ENCODE measurements at places on chromosomes 11 and 22.

- DNase-seq: no peak
Observed at GRCh38 chr11:66820381-66820780, 22.9 kb upstream of the RCE1 start.

DNA sequence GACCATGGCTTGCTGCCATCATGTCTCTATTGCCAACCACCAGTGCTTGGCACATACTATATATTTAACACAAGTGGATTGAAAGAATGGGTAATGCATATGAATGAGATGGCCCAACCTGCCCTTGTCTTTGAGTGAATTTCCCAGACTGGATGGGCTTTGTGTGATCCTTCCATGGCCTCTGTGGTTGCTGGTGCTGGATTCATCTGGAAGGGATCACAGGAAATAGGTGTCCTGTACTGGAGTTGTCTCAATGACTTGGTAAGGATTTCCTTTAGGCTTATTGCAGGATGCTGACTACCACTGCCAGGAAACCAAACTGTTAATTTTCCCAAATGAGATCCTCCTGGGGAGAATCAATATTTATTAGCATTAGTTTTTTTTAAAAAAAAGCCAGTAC lies 328.6 kb downstream of the TMEM135 start:
- DNase-seq: no peak

DNA sequence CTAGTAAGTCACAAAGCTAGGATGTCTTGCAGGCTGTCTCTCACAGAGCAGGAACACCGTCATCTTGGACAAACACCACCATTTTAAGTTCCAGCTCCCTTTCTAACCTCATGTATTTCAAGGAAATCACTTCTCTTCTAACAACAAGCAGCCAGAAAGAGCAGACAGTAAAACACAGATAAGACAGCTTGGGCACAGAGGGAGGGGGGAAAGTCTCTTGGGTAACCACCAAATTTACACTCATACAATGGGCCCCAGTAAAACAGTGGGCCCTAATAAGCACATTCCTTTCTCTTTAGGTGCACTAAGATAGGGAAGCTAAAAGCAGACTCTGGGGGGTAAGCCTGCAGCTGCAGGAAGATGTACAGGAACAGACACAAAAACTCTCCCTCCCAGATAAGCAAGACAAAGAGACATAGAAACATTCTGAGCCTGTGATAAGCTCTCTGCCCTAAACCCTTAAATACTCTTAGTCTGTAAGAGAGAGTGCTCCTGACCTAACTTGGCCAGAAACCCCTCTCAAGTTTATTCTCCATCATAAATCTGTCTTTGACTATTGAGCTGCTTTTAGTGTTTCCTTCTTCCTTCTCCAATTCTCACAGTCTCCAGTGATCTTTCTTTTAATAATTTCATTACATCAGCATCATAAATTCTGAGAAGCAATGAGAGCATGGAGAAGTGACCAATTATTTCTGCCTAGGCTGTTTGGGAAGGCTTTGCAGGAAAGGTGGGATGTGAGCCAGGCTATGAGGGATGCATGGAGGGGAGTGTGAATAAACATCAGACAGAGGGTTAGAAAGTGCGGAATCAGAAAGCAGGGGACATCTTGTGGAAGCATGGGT lies 7.4 kb downstream of the OR10D3 start:
- DNase-seq: no peak

GRCh38 chr11:111441443-111441842 lies 62.4 kb upstream of the POU2AF1 start:
- DNase-seq: no peak

GRCh38 chr11:94060401-94060800 lies 39.2 kb downstream of the HEPHL1 start:
- no peak for DNase-seq

DNA sequence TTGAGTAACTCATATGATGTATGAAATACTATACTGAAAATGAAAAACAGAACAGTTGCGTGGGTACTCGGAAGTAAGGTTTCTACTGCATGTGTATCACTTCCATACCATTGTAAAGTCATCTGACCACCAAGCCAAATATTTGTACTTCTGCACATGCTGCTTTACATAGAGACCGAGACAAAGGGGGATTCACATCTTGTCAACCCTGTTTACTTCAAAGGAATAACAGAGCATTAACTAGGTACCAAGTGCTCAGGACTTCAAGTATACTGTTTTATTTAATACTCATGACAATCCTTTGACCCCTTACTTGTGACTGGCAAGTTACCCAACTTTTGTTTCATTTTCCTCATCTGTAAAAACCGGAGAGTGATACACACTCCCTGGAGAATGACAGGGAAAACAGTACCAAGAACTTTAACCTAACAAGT lies 9.9 kb downstream of the MAPK1 start:
- no peak for DNase-seq

DNA sequence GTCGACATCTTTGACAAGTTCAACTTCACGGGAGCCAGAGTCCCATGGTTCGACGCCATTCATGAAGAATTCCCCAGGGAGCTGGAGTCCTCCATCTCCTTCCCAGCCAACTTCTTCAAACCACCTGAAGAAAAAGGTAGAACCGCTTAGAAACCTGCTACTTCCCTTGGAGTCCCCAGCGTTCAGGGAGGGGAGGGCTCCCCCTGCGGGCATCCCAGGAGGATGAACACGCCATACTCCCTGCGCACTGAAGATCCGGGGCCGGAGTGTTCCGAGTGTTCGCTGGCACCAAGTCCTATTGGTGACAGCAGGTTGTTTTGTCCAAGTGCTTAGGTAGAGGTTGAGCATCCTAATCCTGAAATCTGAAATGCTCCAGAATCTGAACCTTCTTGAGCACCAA lies 51.7 kb upstream of the PRODH start:
- DNase-seq: no peak

DNA sequence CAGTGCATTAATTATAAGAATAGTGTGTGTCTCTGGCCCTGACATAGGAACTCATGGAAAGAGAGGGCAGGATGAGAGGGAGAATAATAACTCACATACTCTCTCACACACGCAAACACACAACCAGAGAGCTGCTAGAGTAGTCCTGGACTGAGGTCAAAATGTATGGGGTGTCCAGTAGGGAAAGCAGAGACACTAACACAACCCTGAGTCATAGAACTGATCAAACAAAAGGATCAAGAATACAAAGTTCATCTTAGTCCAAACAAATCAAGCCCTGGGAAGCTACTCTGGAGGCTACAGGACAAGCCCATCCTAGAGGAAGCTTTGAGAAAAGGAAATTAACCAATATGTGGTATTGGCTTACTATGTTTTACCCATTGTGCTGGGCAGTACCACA lies 178.5 kb upstream of the GUCY1A2 start:
- no peak for DNase-seq

DNA sequence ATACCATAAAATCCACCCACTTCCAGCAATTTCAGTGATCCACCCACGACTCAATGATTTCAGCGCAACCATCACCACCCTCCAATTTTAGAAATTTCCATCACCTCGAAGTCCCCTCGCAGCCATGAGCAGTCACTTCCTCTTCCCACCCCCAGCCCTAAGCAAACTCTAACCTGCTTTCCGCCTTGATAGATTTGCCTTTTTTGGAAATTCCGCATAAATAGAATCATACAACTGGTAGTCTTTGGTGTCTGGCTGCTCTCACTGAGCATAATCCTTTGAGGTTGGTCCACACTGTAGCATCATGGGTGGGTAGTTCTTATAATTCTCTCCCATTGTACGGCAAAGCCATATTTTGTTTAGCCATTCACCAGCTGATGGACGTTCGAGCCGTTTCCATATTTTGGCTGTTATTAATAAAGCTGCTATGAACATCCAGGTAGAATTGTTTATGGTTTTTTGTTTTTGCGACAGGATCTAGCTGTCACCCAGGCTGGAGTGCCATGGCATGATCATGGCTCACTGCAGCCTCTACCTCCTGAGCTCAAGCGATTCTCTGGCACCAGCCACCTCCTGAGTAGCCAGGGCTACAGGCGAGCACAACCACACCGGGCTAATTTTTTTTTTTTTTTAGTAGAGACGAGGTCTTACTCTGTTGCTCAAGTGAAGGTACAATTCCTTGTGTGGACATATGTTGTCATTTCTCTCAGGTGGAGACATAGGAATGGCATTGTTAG lies 16.0 kb downstream of the PIM3 start:
- no peak for DNase-seq

DNA sequence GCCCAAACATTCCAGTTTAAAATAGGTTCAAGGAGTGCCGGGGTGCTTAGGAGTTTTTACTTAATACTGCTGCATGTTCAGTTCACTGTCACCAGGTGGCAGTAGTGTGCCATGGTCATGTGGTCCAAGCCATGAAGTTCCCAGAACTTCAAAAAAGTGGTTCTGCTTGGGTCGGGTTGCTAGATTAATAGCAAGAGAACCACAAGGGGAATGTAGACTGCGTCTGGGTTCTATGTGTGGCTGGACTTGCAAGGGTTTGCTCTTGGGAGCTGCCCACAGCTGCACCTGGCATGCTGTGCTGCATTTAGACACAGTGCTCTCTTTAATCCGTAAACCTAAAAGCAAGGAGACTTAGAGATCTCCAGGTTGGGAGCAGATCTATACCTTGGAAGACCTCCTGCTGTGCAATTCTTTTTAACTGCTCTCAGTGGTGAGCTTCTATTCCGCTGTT lies 6.5 kb upstream of the SPON1 start:
- peak; percentile 38 for DNase-seq

GRCh38 chr22:26648528-26649388 lies 8.6 kb upstream of the MIAT start:
- DNase-seq: no peak

DNA sequence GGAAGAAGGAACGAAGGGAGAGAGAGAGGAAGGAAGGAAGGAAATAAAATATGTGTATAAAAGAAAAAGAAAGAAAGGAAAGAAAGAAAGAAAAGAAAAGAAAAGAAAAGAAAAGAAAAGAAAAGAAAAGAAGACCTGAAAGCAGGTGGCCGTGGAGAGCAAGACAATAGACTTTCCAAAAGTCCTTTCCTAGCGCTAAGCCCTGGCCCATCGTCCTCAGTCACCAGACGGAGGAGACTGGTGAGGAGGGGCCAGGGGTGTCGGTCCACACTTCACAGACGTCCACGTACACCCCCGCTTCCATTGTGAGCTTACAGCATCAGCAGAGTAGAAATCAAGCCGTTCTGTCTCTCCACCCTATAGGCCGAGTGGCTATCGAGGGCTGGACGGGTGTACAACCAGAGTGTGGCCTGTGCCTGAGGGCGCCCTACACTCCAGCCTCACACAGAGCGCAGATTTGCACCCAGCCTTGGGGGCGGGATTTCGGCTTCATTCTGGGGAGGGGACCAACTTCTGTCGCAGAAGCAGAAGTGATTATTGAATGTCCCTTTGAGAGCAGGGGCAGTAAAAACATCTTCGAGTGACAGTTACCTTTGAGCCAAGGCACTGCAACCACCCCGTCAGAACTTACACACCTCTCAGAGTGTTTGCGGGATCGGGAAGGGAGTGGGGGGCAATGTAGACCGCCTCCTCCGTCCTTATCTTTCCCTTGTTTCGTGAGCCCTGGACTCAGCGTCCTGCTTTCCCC lies 2.0 kb upstream of the BSX start:
- no peak for DNase-seq

DNA sequence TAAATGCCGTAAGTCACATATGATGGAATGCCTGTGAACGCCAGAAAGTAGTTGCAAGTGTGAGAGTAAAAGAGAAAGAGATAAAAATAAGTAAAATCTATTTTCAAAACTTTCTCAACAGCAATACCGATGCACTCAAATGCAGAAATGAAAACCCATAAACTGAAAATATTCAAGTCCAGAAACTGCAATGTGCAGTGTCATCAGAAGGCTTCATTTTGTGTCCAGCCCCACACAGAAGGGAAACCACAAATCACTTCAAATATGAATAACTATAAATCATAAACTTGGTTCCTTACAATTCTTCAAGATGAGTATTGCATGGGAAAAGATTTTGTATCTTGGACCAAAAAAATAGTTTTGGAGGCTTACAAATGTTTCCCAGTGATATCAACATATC lies 375.2 kb upstream of the ANO5 start:
- no peak for DNase-seq

DNA sequence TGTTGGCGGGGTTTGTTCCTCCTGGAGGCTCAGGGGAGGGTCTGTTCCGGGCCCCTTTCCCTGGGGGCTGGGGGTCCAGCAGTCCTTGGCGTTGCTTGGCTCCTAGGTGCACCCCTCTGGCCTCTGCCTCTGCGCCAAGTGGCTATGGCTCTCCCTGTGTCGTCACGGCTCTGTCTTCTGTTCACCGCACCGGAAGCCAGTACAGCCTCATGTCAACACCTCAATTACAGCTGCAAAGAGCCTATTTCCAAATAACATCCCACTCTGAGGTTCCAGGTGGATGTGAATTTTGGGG lies 64.8 kb downstream of the CELSR1 start:
- no peak for DNase-seq

GRCh38 chr11:86805873-86806310 lies 5.5 kb downstream of the PRSS23 start:
- DNase-seq: peak; percentile 33

DNA sequence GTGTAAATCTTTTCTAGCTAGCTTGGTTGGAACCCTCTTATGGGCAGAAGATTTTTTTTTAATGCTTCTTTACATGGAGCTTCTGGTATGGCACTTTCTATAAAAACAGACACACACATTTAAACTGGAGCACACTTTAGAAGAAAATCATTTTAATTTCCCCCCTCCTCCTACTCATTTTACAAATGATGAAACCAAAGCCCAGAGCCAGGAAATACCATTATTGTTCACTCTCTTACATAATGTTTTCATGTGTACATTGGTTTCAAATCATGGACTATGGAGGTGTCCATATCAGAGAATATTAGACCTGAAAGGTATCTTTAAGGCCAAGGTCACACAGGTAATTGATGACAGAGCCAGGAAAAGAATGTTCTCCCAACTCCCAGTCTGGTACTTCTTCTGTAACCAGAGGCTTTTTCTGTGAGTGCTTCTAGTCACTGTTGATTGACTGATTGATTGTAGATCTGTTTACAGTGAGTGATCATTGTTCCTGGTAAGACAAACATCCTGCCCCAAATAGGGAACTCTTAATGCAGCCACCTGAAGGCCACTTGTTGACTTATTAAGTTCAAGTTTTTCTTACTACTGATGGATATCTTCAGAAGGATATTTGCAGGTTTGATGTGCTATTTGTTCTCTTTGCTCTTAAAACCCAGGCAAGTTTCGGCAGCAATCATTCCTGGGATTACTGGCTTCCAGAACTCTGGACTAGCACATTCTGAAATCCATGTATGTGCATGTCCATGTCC lies 26.8 kb upstream of the ME3 start:
- DNase-seq: no peak

DNA sequence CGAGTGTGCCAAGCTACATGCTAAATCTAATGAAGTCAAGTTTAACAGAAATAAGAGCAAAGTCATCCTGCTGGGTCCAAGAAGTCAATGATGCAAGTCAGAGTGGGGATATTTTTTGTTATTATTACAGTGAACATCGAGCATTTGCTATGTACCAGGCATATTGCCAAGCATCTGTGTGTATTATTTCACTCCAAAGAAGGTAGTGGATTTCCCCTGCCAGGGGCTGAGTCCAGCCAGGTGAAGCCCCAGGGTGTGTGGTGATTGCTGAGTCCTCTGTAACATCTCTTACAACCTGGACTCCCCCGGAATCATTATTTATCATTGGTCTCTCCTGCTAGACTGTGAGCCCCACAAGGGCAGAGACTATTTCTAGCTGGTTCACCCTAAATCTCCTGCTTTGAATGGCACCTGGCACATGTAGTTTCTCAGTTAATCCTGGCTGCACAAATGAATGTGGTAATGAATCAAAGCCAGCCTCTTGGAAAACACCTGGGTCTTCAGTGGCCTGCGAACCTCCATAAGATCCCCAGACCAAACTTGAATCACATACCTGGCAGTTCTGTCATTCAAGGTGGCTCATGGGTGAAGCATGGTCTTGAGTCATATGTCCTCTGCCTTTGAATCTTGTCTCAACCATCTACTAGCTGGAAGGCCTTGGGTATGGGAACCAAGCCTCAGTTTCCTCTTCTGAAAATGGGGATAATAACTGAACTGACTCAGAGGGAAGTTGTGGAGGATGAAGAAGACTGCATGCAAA lies 549.2 kb downstream of the MIAT start:
- DNase-seq: no peak
